ENCODE measurements at places on chromosomes 3 and 15. TPM values are rescaled to one million over a fixed set of nuclear protein-coding genes. Genes with fewer than 3 reads are reported as not detected.

The SEMA4B gene
- 183 TPM for total RNA-seq

The SLC24A1 gene
- 24.9 TPM for total RNA-seq

The SCN11A gene
- 34.5 TPM for total RNA-seq

The TM4SF1 gene
- 58.1 TPM for total RNA-seq

The DNAJA4 gene
- 78.0 TPM for total RNA-seq

Measured in ureter (tissue), 1 donor.